CD4-positive, alpha-beta memory T cell (primary cell): ENCODE measurements at places on chromosomes 3 and 15. TPM values are rescaled to one million over a fixed set of nuclear protein-coding genes. Genes with fewer than 3 reads are reported as not detected.

ITIH4 gene
- total RNA-seq = 50.5 TPM

WDR93 gene
- not detected for total RNA-seq

CACNA2D3 gene
- total RNA-seq = not detected

NPRL2 gene
- total RNA-seq = 50.0 TPM

AGBL1 gene
- total RNA-seq = not detected
